ENCODE measurements at places on chromosomes 7 and 10.
A peak's percentile ranks its signal among the peaks of the same experiment; 100 is the strongest.

- no peak for DNase-seq
Observed at GRCh38 chr7:25710959-25711358, 441.0 kb upstream of the NFE2L3 start.

- DNase-seq = no peak
Observed at GRCh38 chr7:95340491-95340890, 16.2 kb upstream of the PON1 start.

- DNase-seq = no peak
Observed at GRCh38 chr7:26233902-26234511, 32.5 kb downstream of the CBX3 start.

DNA sequence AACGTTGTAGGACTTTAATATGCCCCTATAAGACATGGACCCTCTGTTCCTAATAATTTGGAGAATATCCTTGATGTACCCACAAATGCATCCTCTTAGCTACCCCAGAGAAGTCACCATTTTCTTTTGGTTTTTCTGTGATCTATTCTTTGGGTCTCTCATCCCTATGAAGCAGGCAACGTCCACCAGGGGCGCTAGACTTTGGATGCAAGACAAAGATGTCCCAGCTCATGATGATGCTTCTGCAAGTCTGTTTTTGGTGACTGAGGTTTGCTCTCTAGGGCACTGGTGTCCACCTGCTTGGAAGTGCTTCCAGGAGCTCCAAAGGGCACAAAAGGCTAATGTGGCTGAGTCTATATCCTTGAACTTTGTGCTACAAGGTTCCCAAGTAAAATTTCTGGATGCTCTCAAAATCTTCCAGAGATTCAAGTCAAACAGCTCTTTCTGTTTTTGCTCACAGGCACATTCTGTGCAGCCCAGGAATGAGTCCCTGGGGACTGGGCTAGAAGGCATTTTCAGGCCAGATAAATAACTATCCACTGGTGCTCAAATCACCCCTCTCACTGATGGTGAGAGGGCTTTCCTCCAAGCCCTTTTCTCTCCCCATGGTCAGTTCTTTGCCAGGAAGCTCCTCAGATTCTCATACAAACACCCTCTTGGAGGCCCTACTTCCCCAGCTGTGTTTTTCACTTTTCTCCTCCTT lies 166.4 kb downstream of the C7orf25 start:
- peak; percentile 23 for DNase-seq

GRCh38 chr10:124386186-124387077 lies 32.3 kb downstream of the OAT start:
- DNase-seq = no peak

Data from NCI-H446 (cell line).